ENCODE measurements at places on chromosomes 7 and 10.

DNA sequence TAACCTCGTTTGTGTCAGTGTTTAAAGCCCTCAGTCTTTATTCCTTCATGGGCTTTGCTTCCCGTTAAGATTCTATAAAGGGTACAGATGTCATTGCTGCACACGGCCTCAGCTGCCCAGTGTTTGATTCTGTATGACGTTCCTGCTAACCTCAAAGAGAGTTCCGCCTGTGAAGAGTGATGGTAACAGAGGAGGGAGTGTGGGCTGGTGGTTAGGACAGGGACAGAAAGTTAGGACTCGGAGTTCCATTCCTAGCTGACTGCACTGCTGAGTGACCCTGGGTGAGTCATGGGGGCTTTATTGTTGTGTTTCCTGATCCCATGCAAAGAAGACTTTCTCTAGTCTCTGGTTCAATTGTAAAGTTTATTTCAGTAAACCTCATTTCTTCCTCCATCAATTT lies 227.1 kb downstream of the DYNC1I1 start:
- H3K27ac ChIP-seq = no peak overlapping the region
- no peaks in the 10 kb centered on the region for H3K27me3 ChIP-seq
- H3K4me3 ChIP-seq = no peak overlapping the region
- no peak for DNase-seq

GRCh38 chr10:77959384-77959783 lies 32.8 kb upstream of the DLG5 start:
- no peak overlapping the region for H3K27ac ChIP-seq
- DNase-seq = no peak
- no peak overlapping the region for H3K4me3 ChIP-seq
- H3K4me1 ChIP-seq = no peaks in the 10 kb centered on the region
- no peaks in the 10 kb centered on the region for H3K36me3 ChIP-seq

GRCh38 chr10:119940487-119940886 lies 48.0 kb downstream of the SEC23IP start:
- H3K4me1 ChIP-seq = no peaks in the 10 kb centered on the region
- no peak overlapping the region for H3K4me3 ChIP-seq
- H3K27me3 ChIP-seq = no peaks in the 10 kb centered on the region
- no peak for DNase-seq
- no peak overlapping the region for H3K27ac ChIP-seq

- H3K4me1 ChIP-seq = peaks cover 2% of the 10 kb centered on the region
- no peak overlapping the region for H3K4me3 ChIP-seq
- peaks cover 5% of the 10 kb centered on the region for H3K27me3 ChIP-seq
- H3K27ac ChIP-seq = no peak overlapping the region
- no peaks in the 10 kb centered on the region for H3K36me3 ChIP-seq
- no peak for DNase-seq
These were observed 155.7 kb downstream of the PTPRN2 start for GRCh38 chr7:158431941-158432347.

DNA sequence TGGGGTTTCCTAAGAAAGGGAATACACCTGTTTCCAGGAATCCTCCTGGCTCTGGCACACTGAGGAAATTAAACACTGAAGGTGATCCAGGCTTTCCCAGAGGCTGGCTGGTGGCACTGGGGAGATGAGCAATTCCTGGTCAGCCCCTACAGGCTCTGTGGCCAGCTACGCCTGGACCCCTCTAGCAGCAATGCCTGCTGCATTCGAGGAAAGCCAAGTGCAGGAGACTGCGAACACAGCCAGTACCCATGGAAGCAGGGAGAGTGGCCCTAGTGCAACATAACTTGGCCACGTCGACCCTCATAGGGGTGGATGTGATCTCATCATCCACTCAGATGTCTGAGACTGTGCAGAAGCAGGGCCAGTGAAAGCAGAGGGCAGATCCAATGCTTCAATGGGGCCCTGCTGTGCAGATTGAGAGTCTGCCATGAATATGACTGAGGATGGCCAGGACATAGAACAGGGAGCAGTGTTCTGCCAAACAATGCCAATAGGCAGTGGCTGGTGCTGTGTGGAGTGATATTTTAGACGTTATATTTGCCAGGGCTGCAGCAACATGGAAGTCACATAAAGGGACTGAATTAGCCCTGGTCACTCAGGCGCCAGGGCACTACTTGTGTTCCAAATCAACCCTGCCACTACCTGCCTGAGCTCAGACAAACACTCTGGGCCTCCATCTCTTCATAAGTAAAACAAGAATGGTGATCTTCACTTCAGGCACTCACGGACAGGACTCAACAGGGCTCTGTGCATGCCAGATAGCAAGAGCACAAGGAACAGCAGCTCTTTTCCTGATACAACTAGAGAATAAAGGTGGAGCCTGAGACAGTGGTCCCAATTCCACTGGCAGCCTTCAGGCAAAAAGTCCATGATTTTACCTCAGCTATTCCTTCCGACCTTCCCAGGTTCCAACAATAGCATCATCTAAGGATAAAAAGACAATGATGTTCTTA lies 2.4 kb downstream of the ZNF488 start:
- H3K36me3 ChIP-seq = no peaks in the 10 kb centered on the region
- H3K4me3 ChIP-seq = no peak overlapping the region
- no peak for DNase-seq
- peaks cover 39% of the 10 kb centered on the region for H3K27me3 ChIP-seq

DNA sequence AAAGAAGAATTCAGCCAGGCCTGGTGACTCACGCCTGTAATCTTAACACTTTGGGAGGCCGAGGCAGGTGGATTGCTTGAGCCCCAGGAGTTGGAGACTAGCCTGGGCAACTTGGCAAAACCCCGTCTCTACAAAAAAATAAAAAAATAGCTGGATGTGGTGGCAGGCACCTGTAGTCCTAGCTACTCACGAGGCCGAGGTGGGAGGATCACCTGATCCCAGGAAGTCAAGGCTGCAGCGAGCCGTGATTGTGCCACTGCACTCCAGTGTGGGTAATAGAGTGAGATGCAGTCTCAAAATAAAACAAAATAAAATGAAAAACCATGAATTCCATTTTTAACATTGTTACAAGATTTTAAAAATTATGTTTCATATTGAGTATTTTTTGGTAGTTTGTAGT lies 988.9 kb upstream of the ZNF722 start:
- H3K27ac ChIP-seq = no peak overlapping the region
- DNase-seq = no peak
- H3K4me1 ChIP-seq = no peaks in the 10 kb centered on the region
- no peak overlapping the region for H3K4me3 ChIP-seq
- H3K27me3 ChIP-seq = no peaks in the 10 kb centered on the region

GRCh38 chr7:130695840-130696239 lies 9.5 kb upstream of the TSGA13 start:
- H3K27me3 ChIP-seq = peaks cover 2% of the 10 kb centered on the region
- no peak for DNase-seq
- no peaks in the 10 kb centered on the region for H3K4me1 ChIP-seq
- H3K36me3 ChIP-seq = peaks cover 2% of the 10 kb centered on the region
- no peak overlapping the region for H3K4me3 ChIP-seq

GRCh38 chr10:132783940-132784865 lies 1.7 kb downstream of the NKX6-2 start:
- peaks cover 1% of the 10 kb centered on the region for H3K27me3 ChIP-seq
- DNase-seq = no peak
- no peaks in the 10 kb centered on the region for H3K4me1 ChIP-seq

DNA sequence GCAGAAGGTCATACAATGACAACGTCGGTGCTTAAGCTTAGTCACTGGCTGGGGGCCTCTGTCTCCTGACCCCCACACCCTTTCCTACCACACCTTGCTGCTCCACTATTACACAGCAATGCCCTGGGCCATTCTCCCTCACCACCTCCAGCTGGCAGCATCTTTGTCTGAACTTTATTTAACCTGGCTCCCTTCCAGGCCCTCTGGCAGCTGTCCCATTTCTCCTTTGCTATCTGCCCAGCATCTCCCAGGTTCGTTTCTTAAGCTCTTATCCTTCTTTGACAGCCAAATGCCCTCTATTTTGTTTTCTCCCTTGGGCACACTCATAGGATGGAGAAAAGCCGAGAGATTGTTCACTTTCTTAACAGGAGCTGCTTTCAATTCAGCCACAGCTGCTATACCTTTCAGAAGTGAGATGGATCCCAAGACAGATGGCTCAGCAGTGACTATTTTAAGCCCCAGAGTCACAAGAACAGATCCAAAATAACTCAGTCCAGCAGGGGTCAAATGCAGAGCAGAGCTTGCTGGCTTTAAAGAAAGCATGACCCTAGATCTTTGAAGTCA lies 1277.1 kb upstream of the AUTS2 start:
- H3K27me3 ChIP-seq = no peaks in the 10 kb centered on the region
- H3K4me3 ChIP-seq = no peak overlapping the region
- no peak for DNase-seq
- H3K27ac ChIP-seq = no peak overlapping the region
- no peaks in the 10 kb centered on the region for H3K4me1 ChIP-seq
- no peaks in the 10 kb centered on the region for H3K36me3 ChIP-seq

DNA sequence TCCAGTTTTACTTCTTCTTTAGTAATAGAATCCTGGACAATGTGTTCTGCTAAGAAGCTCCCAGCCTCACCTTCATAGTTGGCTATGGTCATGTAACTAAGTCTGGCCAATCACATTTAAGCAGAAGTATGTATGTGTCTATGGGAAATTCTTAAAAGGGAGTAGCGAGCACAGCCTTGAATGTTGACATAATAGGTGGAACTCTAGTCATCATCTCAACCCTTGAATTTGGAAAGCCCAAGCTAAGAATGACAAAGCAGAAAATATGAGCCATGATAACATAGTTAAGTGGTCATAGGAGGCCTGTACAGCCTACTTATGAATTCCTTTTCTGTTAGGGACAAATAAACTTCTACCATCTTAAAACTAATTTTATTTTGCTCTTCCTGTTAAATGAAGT lies 134.1 kb downstream of the MAGI2 start:
- no peak for DNase-seq
- no peaks in the 10 kb centered on the region for H3K36me3 ChIP-seq
- H3K4me3 ChIP-seq = no peak overlapping the region
- H3K4me1 ChIP-seq = no peaks in the 10 kb centered on the region

DNA sequence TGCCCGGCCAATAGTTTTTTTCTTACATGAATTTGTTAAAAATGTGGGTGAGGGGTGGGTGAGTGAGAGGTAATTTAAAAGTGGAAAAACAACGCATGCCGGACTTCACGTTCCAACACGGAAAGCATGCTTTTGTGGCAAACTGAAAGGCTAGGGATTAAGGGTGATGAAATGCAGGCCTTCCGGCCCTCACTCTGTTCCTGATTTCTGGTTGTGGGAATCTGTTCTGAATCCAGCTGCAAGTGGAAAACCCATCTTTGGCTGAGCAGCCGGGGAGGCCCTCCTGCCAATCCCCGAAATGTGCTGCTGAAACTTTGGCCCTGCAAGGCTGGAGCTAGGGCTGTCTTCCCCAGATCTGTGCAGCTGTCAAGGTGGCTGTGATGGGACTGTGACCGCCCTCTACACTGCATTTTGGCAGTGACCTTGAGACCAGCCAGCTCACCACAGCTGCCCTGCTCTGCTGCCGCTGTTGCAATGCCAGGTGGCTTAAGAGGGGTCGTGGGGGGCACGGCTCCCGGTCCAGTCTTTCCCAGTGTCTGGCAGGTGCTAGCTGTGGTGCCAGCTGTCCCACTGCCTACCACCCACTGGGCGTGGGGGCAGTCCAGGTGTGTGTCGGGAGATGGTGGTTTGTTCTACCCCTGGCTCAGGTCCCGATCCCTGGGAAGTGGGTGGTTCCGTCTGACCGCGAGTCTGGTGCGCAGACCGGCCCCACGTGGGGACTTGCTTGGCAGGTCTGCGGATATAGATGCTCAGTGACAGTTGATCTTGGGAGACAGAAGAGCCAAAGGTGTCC lies 39.0 kb downstream of the TET1 start:
- H3K4me3 ChIP-seq = peak overlapping the region; percentile 68
- peaks cover 8% of the 10 kb centered on the region for H3K4me1 ChIP-seq
- no peaks in the 10 kb centered on the region for H3K27me3 ChIP-seq
- peaks cover 4% of the 10 kb centered on the region for H3K36me3 ChIP-seq

DNA sequence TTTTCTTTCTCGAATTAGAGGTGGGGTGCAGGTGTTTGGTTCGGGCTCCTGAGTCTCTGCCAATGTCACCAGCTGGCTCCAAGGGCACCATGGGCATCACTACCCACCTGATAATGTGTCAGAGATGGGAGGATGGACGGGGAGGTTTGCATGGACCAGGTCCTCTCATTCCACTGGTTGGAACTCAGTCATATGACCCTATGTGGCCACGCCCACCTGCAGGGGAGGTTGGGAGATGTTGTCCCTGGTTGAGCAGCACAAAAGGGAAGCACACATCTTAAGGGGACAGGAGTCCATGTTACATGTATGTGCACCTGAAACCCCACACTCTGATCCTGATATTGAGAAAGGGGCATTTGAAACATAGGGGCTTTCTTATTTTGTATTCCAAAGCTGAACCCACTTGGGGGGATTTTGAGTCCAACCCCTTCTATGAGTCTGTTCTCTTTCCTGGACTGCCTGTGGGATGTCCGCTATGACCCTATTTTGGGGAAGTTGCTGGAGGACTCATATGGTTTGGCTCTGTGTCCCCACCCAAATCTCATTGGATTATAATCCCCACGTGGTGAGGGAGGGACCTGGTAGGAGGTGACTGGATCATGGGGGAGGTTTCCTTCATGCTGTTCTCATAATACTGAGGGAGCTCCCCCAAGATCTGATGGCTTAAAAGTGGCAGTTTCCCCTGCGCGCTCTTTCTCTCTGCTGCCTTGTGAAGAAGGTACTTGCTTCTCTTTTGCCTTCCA lies 66.9 kb upstream of the BAIAP2L1 start:
- H3K4me1 ChIP-seq = peaks cover 5% of the 10 kb centered on the region
- H3K4me3 ChIP-seq = no peak overlapping the region
- H3K36me3 ChIP-seq = peaks cover 2% of the 10 kb centered on the region
- no peak overlapping the region for H3K27ac ChIP-seq

- no peaks in the 10 kb centered on the region for H3K36me3 ChIP-seq
- no peaks in the 10 kb centered on the region for H3K27me3 ChIP-seq
- no peak for DNase-seq
- H3K27ac ChIP-seq = no peak overlapping the region
- peaks cover 38% of the 10 kb centered on the region for H3K4me1 ChIP-seq
These were observed 210.3 kb downstream of the PTEN start for GRCh38 chr10:88073682-88074081.

GRCh38 chr7:137718355-137718754 lies 128.4 kb downstream of the DGKI start:
- H3K4me1 ChIP-seq = no peaks in the 10 kb centered on the region
- H3K4me3 ChIP-seq = no peak overlapping the region
- DNase-seq = no peak
- H3K27me3 ChIP-seq = peaks cover 3% of the 10 kb centered on the region
- no peaks in the 10 kb centered on the region for H3K36me3 ChIP-seq

- H3K4me1 ChIP-seq = no peaks in the 10 kb centered on the region
- H3K36me3 ChIP-seq = no peaks in the 10 kb centered on the region
- H3K27me3 ChIP-seq = peaks cover 1% of the 10 kb centered on the region
- DNase-seq = no peak
- H3K27ac ChIP-seq = no peak overlapping the region
- no peak overlapping the region for H3K4me3 ChIP-seq
These were observed 1197.0 kb upstream of the AUTS2 start for GRCh38 chr7:68401313-68401712.

GRCh38 chr7:73644688-73645286 lies 20.5 kb upstream of the MLXIPL start:
- H3K27ac ChIP-seq = no peak overlapping the region
- no peak for DNase-seq
- no peak overlapping the region for H3K4me3 ChIP-seq
- H3K4me1 ChIP-seq = peaks cover 15% of the 10 kb centered on the region
- H3K36me3 ChIP-seq = peaks cover 5% of the 10 kb centered on the region
